ENCODE measurements at places on chromosomes 16 and 17.
A peak's percentile ranks its signal among the peaks of the same experiment; 100 is the strongest.

GRCh38 chr16:54694651-54695050 is 236.0 kb upstream of the IRX5 start:
- DNase-seq = no peak

DNA sequence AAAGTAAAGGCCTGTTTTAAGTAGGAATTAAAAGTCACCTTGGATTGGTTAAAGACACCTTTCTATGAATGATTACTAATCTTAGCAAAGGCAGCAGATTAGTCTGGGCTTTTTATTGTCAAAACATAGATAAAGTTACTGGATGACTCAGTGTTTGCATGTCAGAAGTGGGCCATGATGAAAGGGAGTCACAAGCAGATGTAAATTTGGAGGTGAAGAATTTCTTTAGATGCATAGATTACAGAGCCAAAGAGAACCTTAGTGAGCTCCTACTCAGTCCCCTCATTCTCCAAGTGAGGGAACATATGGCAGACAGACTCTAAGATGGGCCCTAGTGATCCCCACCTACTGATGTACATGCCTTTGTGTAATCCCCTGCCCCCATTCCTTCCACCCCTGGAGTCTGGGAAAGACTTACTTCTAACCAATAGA is 124.5 kb downstream of the HS3ST3A1 start:
- DNase-seq = no peak

GRCh38 chr16:87949071-87949744 is 2.0 kb upstream of the BANP start:
- DNase-seq = no peak

- no peak for DNase-seq
Observed at GRCh38 chr16:17552351-17552750, 81.6 kb upstream of the XYLT1 start.

GRCh38 chr16:50302472-50303005 is 36.2 kb downstream of the ADCY7 start:
- peak; percentile 78 for DNase-seq

- no peak for DNase-seq
Observed at GRCh38 chr17:59388069-59388556, 56.7 kb downstream of the YPEL2 start.

DNA sequence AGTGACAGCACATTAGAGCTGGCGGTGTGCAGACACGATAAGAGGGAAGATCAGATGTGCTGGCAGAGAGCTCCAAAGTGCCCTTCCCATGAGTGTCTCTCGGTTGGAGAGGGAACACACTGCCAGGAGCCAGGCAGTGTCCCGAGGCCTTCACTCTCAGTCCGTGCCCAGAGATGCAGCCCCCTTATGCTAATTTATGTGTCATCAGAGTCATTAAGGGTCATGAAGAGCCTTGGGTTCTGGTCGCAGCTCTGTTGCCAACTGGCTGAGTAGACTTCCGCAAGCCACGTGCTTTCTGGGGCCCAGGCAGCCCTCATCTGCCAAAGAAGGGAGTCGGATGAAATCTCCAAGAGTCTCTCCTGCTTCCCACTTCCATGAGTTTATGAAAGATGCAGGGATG is 232.5 kb downstream of the MSI2 start:
- DNase-seq = no peak

DNA sequence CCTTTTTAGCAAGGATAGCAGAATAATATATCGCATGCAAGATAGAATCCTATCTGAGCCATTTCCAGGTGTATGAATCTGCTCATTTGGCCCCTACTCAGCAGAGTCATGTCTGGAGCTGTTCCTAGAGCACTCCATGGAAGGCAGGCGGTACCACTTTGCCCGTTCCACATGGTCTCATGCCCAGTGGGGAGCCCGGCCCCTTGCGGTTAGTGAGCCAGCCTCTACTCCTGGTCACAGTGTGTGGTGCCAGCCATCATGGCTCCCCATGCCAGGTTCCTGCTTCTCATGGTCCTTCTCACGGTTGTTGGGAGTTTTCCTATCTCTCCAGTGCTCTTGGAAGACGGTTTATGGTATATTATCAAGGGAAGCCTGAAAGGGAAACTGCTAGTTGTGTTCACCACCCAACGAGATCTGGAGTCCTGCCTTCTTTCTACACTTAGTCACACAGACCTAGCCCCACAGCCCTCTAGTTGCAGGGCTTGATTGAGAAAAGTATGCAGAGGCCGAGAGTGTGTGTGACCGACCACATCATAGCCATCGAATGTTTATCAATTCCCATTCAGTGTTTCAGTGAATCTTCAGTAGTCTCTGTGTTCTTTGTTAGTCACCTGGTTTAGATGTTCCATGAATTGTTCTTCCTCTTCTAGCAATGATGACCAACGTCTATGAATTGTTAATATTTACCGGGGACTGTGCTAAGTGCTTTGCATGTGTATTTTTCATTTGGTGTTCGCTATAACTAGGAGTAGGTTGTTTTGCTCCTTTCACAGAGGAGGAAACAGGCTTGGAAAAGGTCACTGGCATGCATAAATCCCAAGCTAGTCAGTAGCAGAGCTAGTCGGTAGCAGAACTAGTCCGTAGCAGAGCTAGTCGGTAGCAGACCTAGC is 9.6 kb downstream of the JPT2 start:
- DNase-seq = no peak

DNA sequence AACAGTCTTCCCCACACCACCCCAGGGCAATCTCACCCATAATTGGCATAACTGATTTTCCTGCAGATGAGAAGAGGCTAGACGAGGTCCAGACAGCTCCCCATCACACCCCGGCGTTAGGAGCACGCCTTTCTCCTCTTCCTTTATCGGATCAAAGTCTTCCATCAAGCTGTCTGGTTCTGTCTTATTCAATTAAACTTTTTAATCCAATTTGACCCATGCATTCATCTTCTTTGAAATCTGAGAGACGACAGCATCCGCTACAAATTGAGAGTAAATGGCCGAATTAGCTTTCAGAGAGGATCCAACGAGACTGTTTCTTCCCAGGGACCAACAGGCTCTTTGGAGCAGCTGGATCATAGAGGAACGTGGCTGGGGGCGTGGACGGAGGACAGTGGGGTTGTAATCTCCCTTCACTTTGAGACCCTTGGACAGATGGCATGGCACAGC is 44.4 kb upstream of the GPRC5B start:
- no peak for DNase-seq

GRCh38 chr17:50365165-50365564 is 7.8 kb downstream of the MRPL27 start:
- peak; percentile 2 for DNase-seq

All from suprapubic skin (tissue), 4 donors.